Suprapubic skin (tissue), 4 donors: ENCODE measurements at places on chromosomes 12 and 14.

DNA sequence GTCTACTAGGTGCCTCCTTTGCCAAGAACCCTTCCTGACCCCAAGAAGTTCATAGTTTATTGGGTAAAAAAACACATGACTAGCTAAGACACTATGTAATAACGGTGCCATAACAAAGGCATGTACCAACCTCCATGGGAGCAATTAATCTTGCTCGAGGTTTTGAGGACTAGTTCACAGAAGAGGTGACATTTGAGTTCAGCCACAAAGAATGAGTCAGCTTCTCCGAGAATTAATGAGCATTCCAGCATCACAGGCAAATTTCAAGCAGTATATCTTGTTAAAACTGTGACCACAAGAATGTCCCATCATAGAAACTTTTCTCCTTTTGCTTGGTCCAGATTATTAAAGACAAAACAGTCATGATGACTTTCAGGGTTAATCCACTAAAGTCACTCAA, 113.0 kb upstream of the RAP1B start:
- no peak for DNase-seq

- DNase-seq, result no peak
Observed at GRCh38 chr14:83041224-83041623, 1507.6 kb upstream of the SEL1L start.

DNA sequence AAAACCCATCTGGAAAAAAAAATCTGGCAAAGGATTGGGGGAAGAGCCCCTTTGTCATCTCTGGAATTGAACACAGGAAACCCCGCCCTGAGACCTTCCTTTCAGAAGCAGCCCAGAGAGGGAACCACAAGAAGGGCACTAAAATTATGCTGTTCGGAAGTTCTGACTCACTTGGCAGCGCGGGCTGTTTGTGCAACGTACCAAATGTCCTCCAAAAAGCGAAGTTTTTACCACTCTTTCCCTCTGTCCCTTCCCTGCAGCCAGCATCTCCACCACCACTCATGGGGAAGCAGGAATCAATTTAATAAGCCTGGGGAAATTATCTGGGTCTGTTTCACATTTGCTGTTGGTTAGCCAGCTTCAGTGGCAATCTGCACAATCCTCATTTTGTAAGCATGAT, 3.2 kb upstream of the SYNE3 start:
- peak; percentile 95 for DNase-seq

DNA sequence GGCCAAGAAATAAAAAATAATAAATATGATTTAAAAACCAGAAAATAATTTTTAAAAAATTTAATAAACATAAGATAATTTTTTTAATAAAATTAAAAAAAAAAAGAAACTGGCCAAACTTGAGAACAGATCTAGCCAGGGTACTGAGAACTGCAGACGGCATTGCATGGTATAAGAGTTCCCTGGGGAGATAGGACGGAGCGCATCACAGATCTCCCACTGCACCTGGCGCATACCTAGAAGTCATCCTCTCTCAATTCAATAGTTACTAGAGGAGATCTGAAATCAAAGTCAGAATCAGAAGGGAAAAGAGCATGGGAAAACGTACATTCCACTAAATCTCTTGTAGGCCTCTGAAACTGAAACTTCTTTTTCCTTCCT, 58.9 kb upstream of the BCL2L14 start:
- DNase-seq, result no peak

DNA sequence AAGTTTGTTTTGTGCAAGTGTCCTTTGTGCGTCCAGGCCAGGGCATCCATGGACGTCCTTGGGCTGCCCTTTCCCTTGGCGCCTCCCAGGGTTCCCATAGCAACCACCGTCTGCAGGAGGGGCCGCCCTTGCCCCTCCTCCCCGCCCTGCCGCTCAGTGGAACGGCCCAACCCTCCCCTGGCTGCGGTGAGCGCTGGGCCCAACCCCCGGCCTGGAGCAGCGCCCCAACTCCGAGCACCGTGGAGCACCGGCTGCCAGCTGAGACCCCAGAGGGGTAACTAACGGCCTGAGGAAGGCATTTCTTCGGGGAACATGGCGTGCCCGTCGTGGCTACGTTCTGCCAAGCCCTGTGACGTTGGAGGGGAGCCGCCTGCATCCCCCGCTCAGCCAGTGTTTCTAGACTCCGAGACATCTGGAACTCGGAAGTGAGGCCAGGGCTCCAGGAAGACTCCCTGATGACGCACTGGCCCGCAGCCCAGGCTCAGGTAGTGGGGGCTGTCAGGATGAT, 5.3 kb upstream of the ACACB start:
- peak; percentile 93 for DNase-seq

DNA sequence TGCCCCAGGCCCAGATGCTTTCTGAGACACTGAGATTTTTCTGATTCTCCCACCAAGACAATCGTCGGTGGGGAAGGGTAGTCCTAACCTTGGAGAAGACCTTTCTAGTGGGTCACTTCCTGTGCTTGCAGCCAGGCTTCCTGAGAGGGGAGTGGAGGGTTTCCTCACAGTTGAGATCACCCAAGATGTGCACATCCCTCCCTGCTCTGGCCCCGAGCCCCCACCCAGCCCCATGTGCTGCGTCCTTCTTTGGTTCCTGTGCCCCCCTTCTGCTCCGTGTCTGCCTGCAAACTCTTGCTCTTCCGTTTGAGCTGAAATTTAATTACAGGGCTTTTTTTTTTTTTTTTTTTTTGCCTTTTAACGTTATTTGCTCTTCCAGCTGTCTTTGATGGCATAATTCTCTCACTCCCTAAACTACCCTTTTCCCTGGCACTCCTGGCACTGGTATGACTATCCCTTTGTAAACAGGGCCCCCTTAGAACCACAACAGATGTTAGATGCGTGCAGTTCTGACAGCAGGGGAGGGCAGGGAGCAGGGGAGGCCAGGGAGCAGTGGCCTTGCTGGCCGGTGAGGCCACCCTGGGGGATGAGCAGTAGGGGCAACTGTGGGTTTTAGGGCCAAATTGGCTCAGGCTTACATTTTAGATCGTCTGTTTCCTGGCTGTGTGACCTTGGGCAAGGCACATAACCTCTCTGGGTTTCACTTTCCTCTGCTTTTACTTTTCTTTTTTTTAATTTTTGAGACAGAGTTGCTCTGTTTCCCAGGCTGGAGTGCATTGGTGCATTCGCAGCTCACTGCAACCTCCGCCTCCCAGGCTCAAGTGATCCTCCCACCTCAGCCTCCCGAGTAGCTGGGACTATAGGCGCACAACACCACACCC, 144.5 kb downstream of the PHETA1 start:
- DNase-seq, result no peak

DNA sequence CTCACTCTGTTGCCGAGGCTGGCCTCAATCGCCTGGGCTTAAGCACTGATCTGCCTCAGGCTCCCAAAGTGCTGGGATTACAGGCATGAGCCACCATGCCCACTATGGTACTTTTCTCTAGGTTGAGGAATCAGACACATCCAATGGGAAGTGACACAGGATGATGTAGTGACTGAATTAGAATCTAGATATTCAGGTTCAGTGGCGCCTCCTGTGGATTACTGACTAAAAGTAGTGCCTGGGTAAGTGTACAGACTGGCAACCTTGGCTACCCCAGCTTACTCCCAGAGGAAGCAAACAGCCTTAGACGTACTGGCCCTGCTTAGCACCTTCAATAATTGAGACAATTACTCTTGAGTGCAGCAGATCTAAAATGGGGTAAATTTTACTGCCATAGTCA, 22.8 kb downstream of the GALNT8 start:
- DNase-seq, result no peak

DNA sequence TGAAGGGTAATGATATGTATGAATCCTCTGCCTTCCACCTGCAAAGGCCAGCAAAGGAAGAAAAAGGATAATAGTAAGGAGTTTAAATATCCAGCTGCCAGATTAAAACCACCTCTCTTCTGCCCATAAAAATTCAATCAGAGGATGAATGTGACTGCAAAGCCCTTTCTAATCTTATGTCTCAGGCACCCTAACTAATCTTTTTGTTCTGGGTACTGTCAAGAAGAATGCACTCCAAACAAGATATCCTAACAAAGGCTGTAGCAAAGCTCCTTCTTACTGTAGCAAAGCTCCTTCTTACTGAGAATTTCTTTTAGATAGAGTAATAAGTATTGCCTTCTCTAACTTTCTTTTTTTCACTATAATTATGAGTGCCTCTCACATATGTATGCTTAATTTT, 91.8 kb downstream of the ST8SIA1 start:
- no peak for DNase-seq

DNA sequence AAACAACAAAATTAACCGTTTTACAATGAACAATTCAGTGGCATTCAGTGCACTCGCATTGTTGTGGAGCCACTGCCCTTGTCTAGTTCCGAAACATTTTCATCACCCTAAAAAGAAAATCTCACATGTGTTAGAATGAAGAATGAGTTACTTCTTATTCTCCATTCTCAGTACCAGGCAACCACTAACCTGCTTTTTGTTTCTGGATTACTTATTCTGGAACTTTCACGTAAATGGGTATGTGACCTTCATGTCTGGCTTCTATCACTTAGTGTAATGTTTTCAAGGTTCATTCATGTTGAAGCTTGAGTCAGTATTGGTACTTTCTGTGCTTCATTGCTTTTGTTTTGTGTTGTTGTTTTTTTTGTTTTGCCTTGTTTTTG, 15.6 kb downstream of the RCOR1 start:
- DNase-seq, result no peak

- DNase-seq, result no peak
Observed at GRCh38 chr12:42932936-42933335, 343.4 kb upstream of the PRICKLE1 start.

DNA sequence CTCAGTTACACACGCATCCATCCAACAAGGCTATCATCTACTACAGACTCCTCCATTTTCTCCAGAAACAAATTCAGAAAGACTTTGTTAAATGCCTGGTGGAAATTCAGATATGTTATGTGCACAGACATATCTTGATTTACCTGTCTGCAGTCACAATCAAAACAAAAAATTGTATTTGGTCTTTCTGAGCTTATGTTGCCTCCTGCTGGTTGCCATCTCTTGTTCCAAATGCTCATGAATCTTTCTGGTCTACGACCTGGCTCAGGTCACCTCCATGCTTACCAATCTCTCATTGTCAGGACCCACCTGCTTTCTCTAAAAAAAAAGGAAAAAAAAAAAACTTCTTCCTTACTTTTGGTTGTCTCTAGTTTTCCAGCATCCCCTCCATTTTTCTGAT, 169.2 kb upstream of the PLXNC1 start:
- DNase-seq, result no peak

DNA sequence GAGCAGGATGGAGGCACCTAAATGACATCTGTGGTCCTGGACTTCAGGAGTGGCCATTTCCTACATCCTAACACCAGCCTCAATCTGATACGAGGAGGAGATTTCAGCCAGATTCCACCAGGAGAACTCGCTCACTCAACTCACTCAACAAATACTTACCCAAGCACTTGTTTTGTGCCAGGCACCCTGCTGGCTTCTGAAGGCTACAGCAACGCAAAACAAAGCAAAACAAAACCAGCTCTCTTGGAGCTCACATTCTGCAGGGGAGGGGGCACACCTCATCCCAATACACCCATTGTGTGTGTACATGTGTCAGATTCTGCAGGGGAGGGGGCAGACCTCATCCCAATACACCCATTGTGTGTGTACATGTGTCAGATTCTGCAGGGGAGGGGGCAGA, 144.8 kb downstream of the PIWIL1 start:
- DNase-seq, result no peak

- DNase-seq, result no peak
Observed at GRCh38 chr14:20866194-20866593, 25.0 kb upstream of the RNASE3 start.

- DNase-seq, result no peak
Observed at GRCh38 chr14:24409956-24410355, 11.2 kb downstream of the NYNRIN start.

GRCh38 chr14:38004610-38004879, 203.2 kb upstream of the SSTR1 start:
- no peak for DNase-seq

GRCh38 chr12:15682826-15683225, 106.4 kb downstream of the EPS8 start:
- DNase-seq, result no peak

DNA sequence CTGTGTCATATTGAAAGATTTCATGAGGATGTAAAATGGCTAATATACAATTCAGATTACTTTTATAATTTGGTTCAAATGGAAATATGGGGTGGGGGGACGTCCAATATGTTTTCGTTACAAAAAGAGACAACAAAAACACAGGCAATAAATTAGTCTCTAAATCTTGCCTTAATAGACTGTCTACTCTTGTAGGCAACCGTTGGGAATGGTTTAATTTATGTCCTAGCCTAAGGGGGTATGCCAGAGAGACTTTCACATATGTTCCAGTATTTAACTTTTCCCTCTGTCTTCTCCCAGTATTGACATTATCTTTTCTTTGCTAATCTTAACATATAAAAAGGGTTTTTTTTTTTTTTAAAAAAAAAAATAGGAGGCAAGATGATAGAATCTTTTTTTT, 41.5 kb upstream of the LIN7A start:
- DNase-seq, result no peak

DNA sequence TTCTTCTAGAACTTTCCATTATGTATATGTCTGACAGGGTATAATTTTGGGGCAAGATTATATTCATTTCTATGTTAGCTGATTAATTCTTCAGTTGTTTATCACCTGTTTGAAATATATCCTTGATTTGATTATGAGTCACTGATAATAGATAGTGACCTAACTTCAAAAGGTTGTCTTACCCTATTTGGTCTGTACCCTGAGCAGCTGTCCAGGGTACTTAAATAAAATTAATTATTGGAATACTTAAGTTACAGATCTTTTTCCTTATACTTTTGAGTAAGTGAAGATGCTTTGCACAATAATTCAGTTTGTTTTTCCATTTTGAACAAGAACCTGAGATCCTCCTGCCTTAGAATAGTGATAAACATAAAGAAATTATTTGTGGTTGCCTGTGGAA, 13.2 kb upstream of the NPAS3 start:
- no peak for DNase-seq

GRCh38 chr12:28027328-28027727, 54.8 kb upstream of the PTHLH start:
- no peak for DNase-seq

- DNase-seq, result no peak
Observed at GRCh38 chr12:120997448-120997847, 18.8 kb downstream of the C12orf43 start.

DNA sequence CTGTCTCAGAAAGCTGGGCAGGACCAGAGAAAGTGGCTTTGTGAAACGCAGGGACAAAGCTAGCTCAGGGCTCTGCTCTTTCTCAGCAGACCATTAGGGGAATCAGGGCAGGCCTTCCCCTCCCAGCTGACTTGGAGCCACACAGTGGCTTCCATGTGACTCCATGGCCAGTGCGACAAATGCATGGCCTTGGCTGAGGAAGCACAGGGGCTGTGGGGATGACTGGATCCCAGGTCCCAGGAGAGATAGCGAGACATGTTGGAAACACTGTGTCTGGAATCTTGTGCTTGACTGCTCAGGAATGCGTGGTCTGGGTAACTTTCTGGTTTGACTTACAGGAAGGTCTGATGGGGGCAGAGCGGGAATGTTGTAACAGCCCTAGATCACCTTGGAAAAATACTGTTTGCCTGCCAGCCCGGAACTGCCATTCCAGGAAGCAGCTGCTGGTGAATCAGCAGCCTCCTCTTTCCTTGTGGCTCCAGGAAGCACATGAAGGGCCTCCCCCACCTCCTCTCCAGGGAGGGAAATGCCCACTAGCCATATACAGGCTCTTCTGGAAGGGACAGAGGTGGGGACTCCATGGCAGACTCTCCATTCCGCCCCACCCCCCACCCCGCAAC, 133.5 kb upstream of the HIF1A start:
- DNase-seq, result no peak
